ENCODE measurements at places on chromosomes 12 and 14.

GRCh38 chr12:64801381-64801780 lies 23.1 kb upstream of the TBC1D30 start:
- DNase-seq = no peak

DNA sequence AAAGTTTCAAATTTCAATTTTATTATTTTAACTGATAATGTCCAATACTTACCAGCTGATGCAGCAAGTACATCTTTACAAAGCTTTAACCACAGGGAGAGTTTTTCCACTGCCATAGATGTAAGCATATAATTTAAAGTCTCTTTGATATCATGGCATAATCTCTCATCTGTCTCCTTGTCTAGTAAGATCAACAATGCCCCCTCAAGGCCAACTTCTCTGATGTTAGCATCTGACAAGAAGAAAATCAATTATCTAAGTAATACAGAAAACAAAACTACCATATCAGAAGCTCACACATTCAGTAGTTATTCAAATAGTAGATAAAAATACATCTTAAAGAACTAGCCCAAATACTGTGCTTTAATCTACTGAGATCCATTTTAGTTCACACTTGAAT lies 94.2 kb downstream of the HEATR5A start:
- DNase-seq = no peak

DNA sequence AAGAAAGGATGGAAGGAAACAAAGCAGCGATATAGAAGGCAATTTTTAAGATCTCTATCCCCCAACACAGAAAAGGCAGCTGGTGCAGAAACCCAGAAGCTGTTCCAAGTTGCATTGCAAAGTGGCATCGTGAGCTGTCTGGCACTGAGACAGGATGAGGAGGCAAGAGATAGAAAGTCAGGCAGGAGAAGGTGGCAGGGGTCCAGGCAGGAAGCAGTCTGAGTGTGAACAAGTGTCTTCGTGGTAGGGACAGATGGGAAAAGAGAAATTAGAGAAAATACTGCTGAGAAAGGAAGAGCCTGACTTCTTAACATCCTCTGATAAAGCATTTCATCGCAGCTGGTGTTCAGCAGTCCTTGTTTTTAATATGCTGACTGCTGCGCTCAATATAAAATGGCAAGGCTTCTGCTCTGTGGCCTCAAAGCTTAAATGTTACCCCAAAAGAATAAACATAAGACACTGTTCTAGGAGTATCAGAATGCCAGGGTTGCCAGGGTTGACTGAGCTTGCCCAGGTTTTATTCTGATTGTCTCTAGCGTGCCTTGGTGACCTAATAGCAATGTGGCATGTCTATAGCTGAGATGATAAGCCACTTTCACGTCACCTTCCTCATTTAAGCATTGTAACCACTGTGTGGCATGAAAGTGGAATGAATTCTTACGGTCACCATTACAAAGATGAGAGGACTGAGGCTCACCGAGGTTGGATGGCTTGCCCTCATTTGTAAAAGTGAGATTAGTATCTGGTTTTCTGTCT lies 397.6 kb downstream of the NUAK1 start:
- DNase-seq = no peak

GRCh38 chr14:21108791-21109190 lies 7.9 kb downstream of the TMEM253 start:
- no peak for DNase-seq

- no peak for DNase-seq
Measured at GRCh38 chr12:26520869-26521268, 312.1 kb downstream of the ITPR2 start.

DNA sequence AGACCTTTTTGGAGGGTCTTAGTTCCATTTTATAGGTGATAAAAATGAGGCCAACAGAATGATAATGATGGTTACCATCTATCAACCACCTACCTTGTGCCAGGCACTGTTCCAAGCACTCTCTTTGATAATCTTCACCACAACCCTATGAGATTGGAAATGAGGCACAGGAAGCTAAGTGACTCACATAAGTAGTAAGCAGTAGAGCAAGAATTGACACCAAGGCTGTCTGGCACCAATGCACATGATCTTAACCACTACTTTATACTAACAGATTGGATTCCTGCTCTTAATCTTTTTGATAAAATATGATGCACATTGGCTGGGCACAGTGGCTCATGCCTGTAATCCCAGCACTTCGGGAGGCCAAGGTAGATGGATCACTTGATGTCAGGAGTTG lies 91.4 kb downstream of the DRAM1 start:
- DNase-seq = no peak

- DNase-seq = no peak
Measured at GRCh38 chr12:95944108-95944704, 1.1 kb downstream of the AMDHD1 start.

GRCh38 chr14:62126879-62127478 lies 364.8 kb downstream of the SNAPC1 start:
- peak; percentile 86 for DNase-seq
